ENCODE measurements at places on chromosomes 7 and 10. TPM values are rescaled to one million over a fixed set of nuclear protein-coding genes. Genes with fewer than 3 reads are reported as not detected.
A peak's percentile ranks its signal among the peaks of the same experiment; 100 is the strongest.

Gene PRSS37
- total RNA-seq: not detected

- no peaks in the 10 kb centered on the region for H3K36me3 ChIP-seq
- no peak for DNase-seq
- H3K27ac ChIP-seq: no peak overlapping the region
- no peaks in the 10 kb centered on the region for H3K4me1 ChIP-seq
- H3K27me3 ChIP-seq: no peaks in the 10 kb centered on the region
These were observed 790.5 kb downstream of the MAGI2 start for GRCh38 chr7:78662939-78663338.

Gene RPEL1
- not detected for total RNA-seq

DNA sequence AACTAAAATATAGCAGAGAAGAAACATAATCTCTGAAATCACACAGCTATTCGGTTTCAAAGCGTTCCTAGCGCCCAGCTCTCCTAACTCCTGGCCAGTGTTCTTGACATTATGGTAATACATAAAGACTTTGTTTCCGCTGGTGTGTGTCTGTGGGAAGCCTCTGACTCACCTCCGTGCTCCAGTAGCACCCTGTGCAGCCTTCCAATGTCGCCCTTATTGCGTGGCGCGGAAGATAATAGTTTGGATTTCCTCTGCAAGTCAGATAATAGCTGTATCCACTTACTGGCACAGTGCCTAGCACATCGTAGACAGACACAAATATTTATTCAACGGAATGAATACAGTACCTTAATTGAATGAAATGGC lies 570 bp downstream of the BMS1 start:
- no peaks in the 10 kb centered on the region for H3K27me3 ChIP-seq
- H3K27ac ChIP-seq: peak overlapping the region; percentile 80
- DNase-seq: peak; percentile 55

DNA sequence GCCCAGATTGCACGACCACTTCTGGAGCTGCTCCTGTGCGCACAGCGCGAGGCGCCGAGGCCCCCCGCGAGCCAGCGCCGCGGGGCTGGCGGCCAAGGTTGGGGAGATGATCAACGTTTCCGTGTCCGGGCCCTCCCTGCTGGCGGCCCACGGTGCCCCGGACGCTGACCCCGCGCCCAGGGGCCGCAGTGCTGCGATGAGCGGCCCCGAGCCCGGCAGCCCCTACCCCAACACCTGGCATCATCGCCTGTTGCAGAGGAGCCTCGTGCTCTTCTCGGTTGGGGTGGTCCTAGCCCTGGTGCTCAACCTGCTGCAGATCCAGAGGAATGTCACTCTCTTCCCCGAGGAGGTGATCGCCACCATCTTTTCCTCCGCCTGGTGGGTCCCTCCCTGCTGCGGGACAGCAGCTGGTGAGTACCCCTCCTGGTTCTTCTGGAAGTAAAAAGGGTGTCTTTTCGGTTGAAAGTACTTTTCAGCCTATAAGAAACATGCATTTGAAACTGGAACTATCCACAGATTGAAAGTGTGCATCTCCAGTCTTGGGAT lies 683 bp downstream of the INSIG1 start:
- no peaks in the 10 kb centered on the region for H3K27me3 ChIP-seq
- peaks cover 31% of the 10 kb centered on the region for H3K36me3 ChIP-seq
- H3K4me3 ChIP-seq: peak overlapping the region; percentile 90
- H3K4me1 ChIP-seq: peaks cover 42% of the 10 kb centered on the region
- DNase-seq: peak; percentile 23
- peak overlapping the region; percentile 6 for H3K27ac ChIP-seq

DNA sequence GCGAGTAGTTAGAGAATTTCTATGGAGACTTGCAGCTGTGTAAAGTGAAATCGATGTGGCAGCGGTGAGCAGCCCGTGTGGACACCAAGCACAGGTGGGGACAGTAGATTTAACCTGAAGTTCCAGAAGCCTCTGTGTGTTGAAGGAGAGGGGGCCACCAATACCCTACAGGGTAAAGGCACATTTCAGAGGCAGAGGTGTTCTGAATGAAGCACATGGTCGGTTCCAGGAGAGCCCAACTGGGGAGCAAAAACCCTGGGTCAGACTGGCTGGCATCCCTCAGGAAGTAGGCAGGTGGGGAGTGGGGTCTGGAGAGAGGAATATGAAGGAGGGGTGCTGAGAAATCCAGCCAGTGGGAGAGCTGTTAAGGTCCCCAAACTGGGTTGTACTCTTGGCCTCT lies 76.6 kb downstream of the CCDC3 start:
- H3K27me3 ChIP-seq: peaks cover 57% of the 10 kb centered on the region
- no peaks in the 10 kb centered on the region for H3K4me1 ChIP-seq
- no peak for DNase-seq
- no peaks in the 10 kb centered on the region for H3K36me3 ChIP-seq
- H3K4me3 ChIP-seq: no peak overlapping the region

GRCh38 chr10:519716-520401 lies 169.6 kb downstream of the DIP2C start:
- H3K36me3 ChIP-seq: no peaks in the 10 kb centered on the region
- peaks cover 35% of the 10 kb centered on the region for H3K27me3 ChIP-seq
- H3K27ac ChIP-seq: no peak overlapping the region
- DNase-seq: no peak
- no peak overlapping the region for H3K4me3 ChIP-seq

DNA sequence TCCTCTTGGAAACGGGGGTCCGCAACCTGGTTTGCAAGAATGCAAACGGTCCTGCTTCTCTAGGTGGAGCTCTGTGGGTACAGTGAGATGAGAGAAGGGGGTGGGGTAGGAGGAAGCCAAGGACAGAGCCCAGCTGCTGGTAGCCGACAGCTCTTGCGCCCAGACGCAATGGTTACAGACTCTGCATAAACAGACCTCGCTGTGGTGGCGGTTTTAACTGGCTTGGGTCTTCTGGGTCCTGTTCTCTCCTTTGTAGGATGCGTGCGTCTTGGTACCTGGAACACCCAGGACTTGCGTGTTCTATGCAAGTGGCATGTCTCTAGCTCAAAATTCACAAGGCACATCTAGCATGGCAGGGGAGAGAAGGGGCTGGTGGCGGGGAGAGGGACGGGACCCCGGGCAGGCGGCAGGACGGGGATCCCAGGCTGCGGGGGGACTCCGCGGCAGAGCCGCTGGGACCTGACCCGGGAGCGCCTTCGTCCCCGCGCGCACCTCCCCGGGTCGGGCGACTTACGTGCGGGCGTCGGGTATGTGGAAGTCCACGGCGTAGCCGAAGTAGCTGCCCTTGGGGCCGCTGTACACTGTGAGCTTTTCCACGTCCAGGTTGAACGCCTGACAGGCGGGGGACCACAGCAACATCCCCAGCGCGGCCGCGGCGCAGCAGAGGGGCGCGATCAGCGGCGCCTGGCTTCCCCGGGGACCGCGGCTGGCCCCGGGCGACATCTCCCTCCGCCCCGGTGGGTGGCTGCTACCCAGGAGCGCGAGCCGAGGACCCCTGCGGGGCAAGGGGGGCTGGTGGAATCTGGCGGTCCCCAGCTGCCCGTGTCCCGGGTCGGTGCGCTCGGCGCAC lies 448 bp downstream of the ITGA8 start:
- H3K27ac ChIP-seq: no peak overlapping the region
- DNase-seq: no peak
- H3K4me3 ChIP-seq: no peak overlapping the region
- H3K4me1 ChIP-seq: no peaks in the 10 kb centered on the region
- peaks cover 34% of the 10 kb centered on the region for H3K27me3 ChIP-seq
- no peaks in the 10 kb centered on the region for H3K36me3 ChIP-seq

Gene BAG3
- 75.7 TPM for total RNA-seq

- no peaks in the 10 kb centered on the region for H3K27me3 ChIP-seq
- H3K4me3 ChIP-seq: peak overlapping the region; percentile 94
- peaks cover 16% of the 10 kb centered on the region for H3K36me3 ChIP-seq
- H3K27ac ChIP-seq: 0 out of 2 replicates have a peak overlapping the region, but pooled peaks have one; percentile 8
- H3K4me1 ChIP-seq: peaks cover 17% of the 10 kb centered on the region
- DNase-seq: no peak
These were observed 792 bp downstream of the ZNF746 start for GRCh38 chr7:149496642-149497391.

DNA sequence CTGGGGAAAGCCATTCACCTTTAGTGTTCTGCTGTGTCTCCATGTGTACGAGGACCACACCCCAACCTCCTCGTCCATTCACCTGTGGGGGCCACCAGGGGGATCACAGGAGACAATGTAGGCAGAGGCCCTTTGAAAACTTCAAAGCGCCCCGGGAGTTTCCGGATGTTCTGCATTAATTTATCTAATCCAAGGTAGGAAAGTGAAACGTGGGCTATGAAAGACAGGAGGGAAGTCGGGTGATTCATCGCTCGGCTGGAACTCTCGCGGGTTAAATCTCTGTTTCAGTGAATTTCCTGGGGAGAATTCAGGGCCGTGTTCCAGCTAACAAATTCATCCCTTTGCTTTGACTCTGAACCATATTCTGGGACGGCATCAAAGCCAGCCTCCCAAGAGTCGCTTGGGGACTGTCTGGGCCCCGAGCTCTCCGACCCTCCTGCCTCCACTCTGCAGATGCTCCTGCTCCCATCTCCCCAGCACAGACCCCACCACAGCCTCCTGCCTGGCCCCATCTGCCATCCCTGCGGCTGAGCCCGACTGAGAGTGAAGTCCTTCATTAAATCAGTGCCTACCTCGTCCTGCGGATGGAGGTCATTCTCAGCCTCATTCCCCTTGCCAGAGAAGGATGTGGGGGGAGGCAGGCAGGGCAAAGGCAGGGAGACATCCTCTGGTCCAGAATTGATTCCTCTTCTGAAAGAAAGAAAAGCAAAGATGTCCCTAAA lies 114.1 kb upstream of the CARD11 start:
- no peaks in the 10 kb centered on the region for H3K27me3 ChIP-seq
- H3K4me1 ChIP-seq: peaks cover 12% of the 10 kb centered on the region
- no peak overlapping the region for H3K4me3 ChIP-seq
- no peaks in the 10 kb centered on the region for H3K36me3 ChIP-seq

GRCh38 chr10:78968943-78969342 lies 99.8 kb upstream of the ZMIZ1 start:
- H3K4me1 ChIP-seq: peaks cover 44% of the 10 kb centered on the region
- no peak overlapping the region for H3K27ac ChIP-seq
- H3K4me3 ChIP-seq: no peak overlapping the region
- no peaks in the 10 kb centered on the region for H3K36me3 ChIP-seq
- no peaks in the 10 kb centered on the region for H3K27me3 ChIP-seq
- no peak for DNase-seq

Gene WDR86
- total RNA-seq: 12.4 TPM

GRCh38 chr10:63013755-63014154 lies 119.4 kb upstream of the NRBF2 start:
- no peak for DNase-seq
- H3K27ac ChIP-seq: no peak overlapping the region
- H3K27me3 ChIP-seq: no peaks in the 10 kb centered on the region
- no peak overlapping the region for H3K4me3 ChIP-seq
- no peaks in the 10 kb centered on the region for H3K4me1 ChIP-seq

Gene WASHC2A
- total RNA-seq: 26.9 TPM

Gene SPDYE2
- total RNA-seq: not detected

Gene ANKRD2
- 8.4 TPM for total RNA-seq

- H3K4me3 ChIP-seq: no peak overlapping the region
- DNase-seq: peak; percentile 18
- no peak overlapping the region for H3K27ac ChIP-seq
- H3K36me3 ChIP-seq: no peaks in the 10 kb centered on the region
These were observed 137.5 kb downstream of the SNX10 start for GRCh38 chr7:26429168-26429567.

Gene DLD
- total RNA-seq: 157 TPM

- peak; percentile 56 for DNase-seq
- no peak overlapping the region for H3K27ac ChIP-seq
- no peak overlapping the region for H3K4me3 ChIP-seq
- H3K4me1 ChIP-seq: no peaks in the 10 kb centered on the region
- H3K36me3 ChIP-seq: no peaks in the 10 kb centered on the region
These were observed 44.0 kb upstream of the HPSE2 start for GRCh38 chr10:99279626-99280111.

Gene MYO1G
- total RNA-seq: 0.24 TPM

DNA sequence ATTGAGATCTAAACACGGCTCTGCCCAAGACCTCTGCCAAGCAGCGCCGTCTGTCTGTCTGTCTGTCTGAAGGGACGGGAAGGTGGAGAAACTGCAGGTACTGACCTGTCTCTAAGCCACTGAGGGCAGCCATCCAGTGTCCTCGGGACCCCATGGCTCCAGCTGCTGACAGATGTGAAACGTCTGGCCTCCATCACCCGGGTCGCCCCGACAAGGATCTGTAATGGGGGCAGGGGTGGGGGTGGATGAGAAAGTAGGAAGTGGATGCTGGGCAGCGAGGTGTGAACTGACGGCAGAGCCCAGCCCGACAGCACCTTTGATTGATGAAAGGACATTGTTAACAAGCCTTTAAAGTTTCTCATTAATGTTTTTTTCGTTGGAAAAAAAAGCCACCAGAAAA lies 193.1 kb downstream of the EBF3 start:
- DNase-seq: no peak
- H3K36me3 ChIP-seq: no peaks in the 10 kb centered on the region
- no peaks in the 10 kb centered on the region for H3K27me3 ChIP-seq
- H3K4me3 ChIP-seq: no peak overlapping the region
- H3K4me1 ChIP-seq: no peaks in the 10 kb centered on the region

Gene EPO
- 0.30 TPM for total RNA-seq

- DNase-seq: no peak
- H3K4me1 ChIP-seq: no peaks in the 10 kb centered on the region
- no peak overlapping the region for H3K4me3 ChIP-seq
These were observed 93.7 kb downstream of the MYL10 start for GRCh38 chr7:101535351-101535751.

Gene HECW1
- 0.48 TPM for total RNA-seq

- no peak overlapping the region for H3K4me3 ChIP-seq
- no peaks in the 10 kb centered on the region for H3K36me3 ChIP-seq
- no peaks in the 10 kb centered on the region for H3K27me3 ChIP-seq
- H3K4me1 ChIP-seq: peaks cover 12% of the 10 kb centered on the region
These were observed 14.6 kb upstream of the FAM180A start for GRCh38 chr7:135763261-135763660.

Gene ZNF117
- total RNA-seq: 7.3 TPM

DNA sequence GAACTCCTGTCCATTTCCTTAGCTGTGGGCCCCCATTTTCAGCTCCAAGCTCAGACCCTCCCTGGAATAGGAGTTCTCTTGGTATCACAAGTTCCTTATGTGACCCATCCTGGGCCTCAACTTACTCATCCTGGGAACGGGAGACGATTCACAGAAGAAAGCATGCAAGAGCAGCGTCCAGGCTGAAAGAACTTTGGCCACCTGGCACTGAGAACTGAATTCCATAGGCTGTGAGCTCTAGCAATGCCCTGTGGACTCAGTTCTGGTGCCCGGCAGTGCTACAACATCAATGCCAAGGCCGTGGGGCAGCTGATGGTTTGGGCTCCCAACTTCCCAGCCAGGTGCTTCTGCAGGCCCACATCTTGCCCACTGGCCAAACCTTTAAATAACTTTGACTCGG lies 3.9 kb upstream of the CUEDC2 start:
- DNase-seq: no peak
- no peak overlapping the region for H3K27ac ChIP-seq
- H3K4me1 ChIP-seq: no peaks in the 10 kb centered on the region

GRCh38 chr7:73622909-73623797 lies 1.2 kb downstream of the MLXIPL start:
- H3K4me1 ChIP-seq: no peaks in the 10 kb centered on the region
- no peak overlapping the region for H3K4me3 ChIP-seq
- H3K27ac ChIP-seq: no peak overlapping the region
- no peaks in the 10 kb centered on the region for H3K27me3 ChIP-seq

- H3K36me3 ChIP-seq: no peaks in the 10 kb centered on the region
- H3K4me1 ChIP-seq: peaks cover 49% of the 10 kb centered on the region
- H3K27ac ChIP-seq: peak overlapping the region; percentile 39
- DNase-seq: no peak
- no peak overlapping the region for H3K4me3 ChIP-seq
- no peaks in the 10 kb centered on the region for H3K27me3 ChIP-seq
These were observed 23.3 kb downstream of the PLCE1 start for GRCh38 chr10:94016727-94017714.

- no peaks in the 10 kb centered on the region for H3K36me3 ChIP-seq
- peaks cover 14% of the 10 kb centered on the region for H3K4me1 ChIP-seq
- H3K27ac ChIP-seq: no peak overlapping the region
- DNase-seq: peak; percentile 42
These were observed 87.4 kb downstream of the FAM107B start for GRCh38 chr10:14687340-14687739.

All from PC-9 (cell line).